ENCODE measurements at places on chromosomes 1 and 21. TPM values are rescaled to one million over a fixed set of nuclear protein-coding genes. Genes with fewer than 3 reads are reported as not detected.
A peak's percentile ranks its signal among the peaks of the same experiment; 100 is the strongest.

DNA sequence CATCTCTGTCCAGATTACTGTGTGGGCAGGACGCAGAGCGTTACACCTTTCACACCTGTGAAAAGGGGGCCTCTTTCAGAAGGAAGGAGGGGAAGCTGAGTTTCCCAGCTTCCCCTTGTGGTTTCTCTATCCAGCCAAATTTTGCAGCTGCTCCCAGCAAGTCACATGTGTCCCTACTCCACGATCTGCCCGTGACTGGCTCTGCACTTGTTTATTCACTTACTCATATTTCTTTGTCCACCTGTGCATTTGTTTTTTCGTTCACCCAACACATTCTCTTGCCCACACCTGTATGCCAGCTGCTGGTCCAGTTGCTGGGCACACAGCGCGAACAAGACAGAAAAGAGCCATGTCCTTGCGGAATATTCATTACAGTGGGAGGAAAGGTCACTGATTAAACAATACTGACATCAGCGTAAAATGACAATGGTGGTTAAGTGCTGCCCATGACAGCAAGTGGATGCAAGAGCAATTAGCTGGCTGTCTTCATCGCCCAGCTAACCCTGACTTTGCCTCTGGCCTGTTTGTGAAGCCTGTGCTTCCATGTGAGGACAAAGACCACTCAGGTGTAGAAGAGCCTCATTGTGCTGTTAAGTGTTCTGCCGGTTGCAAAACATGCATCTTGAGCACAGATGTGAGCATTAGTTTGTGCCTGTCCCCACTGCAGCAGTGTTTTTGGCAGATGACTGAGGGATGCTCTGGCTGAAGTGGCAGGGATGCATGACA is 28.6 kb upstream of the NEK2 start:
- DNase-seq = no peak

DNA sequence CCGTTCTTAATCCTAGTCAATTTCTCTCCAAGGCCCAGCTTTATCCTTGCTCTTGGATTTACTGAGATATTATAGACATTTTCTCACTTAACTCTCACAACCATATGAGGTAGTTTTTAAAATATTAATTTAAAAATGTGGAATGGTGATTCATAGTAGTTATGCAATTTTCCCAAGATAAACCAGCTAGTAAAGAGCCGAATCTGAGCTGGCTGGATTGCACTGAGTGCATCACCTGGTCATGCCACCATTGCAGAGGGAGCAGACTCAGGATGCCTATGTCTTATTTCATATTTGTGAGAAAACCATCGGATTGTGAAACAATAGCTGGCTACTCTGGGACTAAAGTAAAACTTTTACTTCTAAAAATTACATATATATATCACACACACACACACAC is 494.0 kb downstream of the KCNT2 start:
- no peak for DNase-seq

- DNase-seq = no peak
Observed at GRCh38 chr21:33981391-33982101, 65.9 kb upstream of the ATP5PO start.

DNA sequence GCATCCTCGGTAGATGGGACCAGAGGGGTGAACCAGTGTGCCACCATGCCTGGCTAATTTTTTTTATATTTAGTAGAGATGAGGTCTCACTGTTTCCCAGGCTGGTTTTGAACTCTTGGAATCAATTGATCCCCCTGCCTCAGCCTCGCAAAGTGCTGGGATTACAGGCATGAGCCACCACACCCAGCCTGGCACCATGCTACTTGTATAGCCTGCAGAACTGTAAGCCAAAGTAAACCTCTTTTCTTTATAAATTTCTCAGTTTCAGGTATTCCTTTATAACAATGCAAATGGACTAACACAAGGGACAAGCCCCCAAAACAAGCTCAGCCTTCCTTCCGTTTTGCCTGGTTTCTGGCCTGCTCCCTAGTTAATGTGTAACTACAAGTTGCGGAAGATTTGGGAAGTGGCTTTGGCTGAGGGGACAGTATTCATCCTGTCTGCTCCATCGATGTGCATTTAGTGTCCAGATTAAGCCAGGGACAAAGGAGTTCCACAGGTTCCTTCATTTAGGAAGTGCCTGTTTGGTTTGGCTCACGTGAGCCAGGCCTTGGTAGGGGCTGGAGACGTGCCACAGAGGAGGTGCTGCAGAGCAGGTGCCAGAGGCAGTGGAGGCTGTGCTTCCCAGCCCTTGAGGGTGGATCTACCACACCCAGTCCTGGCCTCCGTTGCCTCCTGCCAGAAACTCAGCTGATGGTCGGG is 4.4 kb downstream of the AVPR1B start:
- no peak for DNase-seq

AUNIP gene
- total RNA-seq = 0.27 TPM

DNA sequence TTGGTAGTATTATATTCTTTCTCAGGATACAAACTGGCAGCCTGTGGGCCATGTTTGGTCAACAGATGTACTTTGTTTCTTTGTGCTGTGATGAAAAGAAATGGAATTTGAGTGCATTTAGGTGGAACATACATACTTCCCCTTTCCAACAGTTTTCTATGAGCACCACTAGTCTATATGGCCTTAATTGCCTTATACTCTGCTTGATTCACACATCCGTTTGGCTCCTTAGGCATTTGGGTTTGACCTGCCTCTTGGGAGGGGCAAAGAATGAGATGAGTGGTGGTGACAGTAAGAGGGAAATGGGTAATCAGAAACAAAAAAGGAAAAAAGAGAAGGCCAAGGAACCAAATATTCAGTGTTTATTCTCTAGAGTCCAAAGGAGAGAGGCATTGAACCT is 17.0 kb downstream of the CFAP126 start:
- no peak for DNase-seq

DNA sequence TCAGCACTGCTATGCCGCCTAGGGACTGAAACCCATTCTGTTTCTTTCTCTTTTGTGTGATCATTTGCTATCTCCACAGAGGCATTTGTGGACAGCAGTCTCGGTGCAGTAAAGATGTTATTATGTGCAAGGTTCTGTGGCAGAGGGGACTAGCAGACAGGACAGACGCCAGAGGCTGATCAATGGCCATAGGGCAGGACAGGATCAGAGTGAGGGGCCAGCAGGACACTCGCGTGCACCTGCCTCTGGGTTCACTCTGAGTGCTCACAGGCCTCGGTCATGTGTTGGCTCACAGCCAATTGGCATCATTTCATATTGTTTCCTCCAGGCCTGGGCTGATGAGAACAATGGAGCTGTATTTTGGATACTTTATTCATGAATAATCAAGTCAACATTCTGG is 212.6 kb downstream of the TGFB2 start:
- DNase-seq = no peak

DNA sequence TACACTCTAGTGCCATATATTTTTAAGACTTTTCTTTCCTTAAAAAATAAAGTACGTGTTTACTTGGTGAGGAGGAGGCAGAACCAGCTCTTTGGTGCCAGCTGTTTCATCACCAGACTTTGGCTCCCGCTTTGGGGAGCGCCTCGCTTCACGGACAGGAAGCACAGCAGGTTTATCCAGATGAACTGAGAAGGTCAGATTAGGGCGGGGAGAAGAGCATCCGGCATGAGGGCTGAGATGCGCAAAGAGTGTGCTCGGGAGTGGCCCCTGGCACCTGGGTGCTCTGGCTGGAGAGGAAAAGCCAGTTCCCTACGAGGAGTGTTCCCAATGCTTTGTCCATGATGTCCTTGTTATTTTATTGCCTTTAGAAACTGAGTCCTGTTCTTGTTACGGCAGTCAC is 25.2 kb downstream of the PSEN2 start:
- DNase-seq = no peak

GRCh38 chr1:2638466-2639115 is 5.8 kb upstream of the MMEL1 start:
- DNase-seq = no peak

GRCh38 chr1:113792986-113793385 is 19.3 kb downstream of the RSBN1 start:
- DNase-seq = no peak

DNA sequence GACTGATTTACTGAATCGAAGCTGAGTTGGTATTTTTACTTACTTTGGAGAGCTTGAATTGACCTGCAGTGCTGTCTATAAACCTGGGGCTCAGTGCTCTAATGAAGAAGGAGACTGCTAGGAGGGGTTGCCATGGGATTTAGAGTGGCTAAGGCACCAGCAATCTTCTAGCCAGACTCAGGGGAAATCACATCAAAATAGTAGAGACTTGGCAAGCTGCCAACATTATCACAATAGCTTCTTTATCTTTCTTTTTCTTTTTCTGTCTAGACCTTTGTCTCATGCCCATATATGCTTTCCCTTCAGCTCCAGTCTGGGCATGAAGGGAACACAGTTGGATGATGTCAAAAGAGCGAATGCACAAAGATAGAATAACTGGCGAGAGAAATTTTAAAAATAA is 301.1 kb upstream of the DPYD start:
- no peak for DNase-seq

CPTP gene
- total RNA-seq = 18.8 TPM

FABP3 gene
- not detected for total RNA-seq

- no peak for DNase-seq
Observed at GRCh38 chr1:20584890-20585289, 4.0 kb upstream of the CDA start.

LORICRIN gene
- total RNA-seq = not detected

DNA sequence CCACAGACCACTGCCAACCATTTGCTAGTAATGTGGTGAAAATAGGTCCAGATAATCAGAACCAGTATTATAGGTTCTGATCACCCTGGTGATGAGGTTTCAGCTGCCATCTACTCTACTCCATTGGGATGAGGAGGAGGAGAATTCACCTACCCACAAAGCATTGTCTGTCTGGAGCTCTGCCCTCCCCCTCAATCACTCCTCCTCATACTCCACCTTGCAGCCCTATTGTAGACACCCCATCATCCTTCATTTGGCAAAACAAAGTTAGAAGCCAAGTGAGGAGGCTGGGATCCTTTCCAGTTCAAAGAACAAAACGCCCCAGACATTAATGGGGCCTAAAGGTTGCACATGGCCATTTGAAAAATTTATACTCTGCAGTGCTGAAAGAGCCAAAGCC is 157.4 kb upstream of the L1TD1 start:
- DNase-seq = no peak

DNA sequence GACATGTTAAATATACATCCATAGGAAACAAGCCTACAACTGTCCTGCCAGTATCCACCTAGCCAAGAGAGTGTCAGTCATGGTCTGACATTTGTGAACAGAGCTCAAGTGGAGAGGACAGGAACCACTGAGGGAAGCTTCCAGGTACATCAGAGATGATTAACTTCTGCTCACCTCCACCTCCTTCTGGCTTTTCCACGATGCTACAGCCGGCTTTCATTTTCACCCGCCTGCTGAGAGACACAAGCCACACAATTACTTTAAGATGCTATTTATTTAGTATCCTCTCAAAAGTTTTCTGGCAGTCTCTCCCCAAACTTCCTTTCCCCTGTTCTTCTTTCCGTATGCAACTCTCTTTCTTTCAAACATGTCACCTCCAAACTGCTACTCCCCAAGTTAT is 2.1 kb downstream of the ETV3 start:
- DNase-seq = no peak

GRCh38 chr1:210236386-210236839 is 3.8 kb downstream of the SERTAD4 start:
- DNase-seq = no peak

NVL gene
- 47.8 TPM for total RNA-seq

WNT4 gene
- total RNA-seq = not detected

DNA sequence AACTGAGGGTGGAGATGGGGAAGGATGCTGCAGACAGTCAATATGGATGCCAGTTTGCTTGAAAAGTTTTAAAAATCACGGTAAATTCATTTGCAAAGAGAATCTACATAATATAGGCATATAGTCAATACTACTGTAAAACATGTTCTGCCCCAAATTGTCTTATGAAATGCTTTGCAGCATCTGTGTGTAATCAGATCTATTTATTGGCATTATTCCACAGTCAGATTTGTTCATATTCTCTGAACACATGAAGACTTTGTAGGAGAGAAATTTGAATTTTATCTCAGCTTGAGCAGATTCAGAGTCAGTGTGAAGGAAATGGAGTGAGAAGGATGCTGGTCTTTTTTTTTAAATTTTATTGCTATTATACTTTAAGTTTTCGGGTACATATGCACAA is 88.5 kb downstream of the PLPPR4 start:
- no peak for DNase-seq

- DNase-seq = no peak
Observed at GRCh38 chr1:67674260-67675011, 10.6 kb upstream of the GADD45A start.

DNA sequence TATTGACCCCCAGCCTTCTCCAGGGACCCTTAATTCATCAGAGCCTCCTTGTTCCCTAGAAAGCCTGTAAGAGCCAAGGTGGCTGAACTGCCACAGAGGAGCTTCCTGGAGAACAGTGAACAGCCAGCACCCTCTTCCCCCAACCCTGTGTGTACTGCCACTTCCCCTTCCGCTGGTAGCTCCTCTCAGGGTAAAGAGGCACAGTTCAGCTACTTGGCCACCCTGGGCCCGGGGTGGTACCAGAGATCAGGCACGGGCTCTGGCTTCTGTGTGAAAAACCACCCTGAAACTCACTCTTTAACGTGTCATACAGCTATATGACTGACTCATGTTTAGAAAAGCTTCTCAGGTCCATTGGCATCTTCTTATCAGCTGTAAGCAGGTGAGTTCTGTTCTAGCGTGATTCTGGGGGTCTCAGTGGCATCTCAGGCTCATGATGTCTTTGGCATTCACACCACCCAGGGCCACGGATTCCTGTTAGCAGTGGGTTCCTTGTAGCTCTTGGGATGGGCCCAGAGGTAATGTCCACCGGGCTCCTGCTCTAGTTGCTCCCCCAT is 22.4 kb downstream of the ARMH1 start:
- peak; percentile 64 for DNase-seq

PEAR1 gene
- not detected for total RNA-seq

DNA sequence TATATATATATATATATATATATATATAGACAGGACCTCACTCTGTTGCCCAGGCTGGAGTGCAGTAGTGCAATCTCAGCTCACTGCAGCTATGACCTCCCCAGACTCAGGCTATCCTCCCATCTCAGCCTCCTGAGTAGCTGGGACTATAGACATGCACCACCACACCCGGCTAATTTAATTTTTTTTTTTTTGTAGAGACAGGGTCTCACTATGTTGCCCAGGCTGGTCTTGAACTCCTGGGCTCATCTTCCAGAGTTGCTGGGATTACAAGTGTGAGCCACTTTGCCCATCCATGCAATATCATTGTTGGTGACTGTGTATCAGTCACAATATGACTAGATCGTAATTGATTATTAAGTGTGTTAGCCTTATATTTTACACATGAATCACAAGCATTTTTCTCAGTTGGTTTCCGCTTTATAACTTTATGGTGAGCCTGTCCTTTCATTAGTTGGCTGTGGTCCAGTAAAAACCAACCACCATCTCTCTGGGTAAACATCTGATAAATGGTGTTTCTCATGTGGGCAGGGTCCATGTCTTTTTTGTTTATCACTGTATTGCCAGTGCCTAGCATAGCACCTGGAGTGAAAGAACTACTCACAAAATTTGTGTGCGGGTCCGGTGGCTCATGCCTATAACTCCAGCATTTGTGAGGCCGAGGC is 63.6 kb downstream of the MYOM3 start:
- no peak for DNase-seq

GRCh38 chr1:197811769-197812168 is 36.5 kb upstream of the DENND1B start:
- DNase-seq = no peak

ATP1A4 gene
- not detected for total RNA-seq

GRCh38 chr1:228150461-228151179 is 890 bp downstream of the GJC2 start:
- DNase-seq = no peak

GRCh38 chr1:12488666-12489354 is 129.2 kb downstream of the DHRS3 start:
- no peak for DNase-seq

CFHR5 gene
- not detected for total RNA-seq

A3GALT2 gene
- total RNA-seq = not detected

KCNN3 gene
- total RNA-seq = 0.17 TPM

GRCh38 chr1:110896090-110896489 is 23.1 kb downstream of the CD53 start:
- DNase-seq = no peak

All from B cell (primary cell).